ENCODE measurements at places on chromosomes 7 and 10.

DNA sequence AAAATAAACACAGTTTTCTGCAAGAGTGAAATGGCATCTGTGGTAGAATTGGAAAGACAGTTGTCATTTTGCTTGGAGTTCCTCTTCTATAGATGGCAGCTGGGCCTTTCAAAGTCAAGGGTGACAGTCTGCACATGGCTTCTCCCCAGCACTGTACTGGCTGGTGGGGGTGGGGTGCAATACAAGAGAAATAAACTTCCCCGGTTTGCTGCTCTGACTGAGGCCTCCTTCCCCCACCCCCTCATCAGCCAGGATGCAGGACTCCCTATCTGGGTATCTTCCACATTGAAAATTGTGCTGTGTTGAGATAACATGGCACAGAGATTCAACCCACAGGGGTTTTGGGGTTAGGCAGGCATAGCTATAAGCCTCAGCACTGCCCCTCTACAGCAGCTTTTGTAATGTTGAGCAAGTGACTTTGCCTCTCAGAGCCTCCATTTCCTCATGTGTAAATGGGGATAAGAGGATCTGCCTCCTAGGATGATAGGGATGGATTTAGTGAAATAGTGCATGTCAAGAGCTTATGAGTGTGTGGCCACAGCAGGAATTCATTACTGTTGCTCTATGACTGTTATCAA is 85.8 kb upstream of the WDR11 start:
- DNase-seq, result no peak

- DNase-seq, result no peak
Observed at GRCh38 chr7:30968294-30968693, 4.5 kb downstream of the GHRHR start.

- no peak for DNase-seq
Observed at GRCh38 chr7:157429680-157430224, 92.9 kb downstream of the DNAJB6 start.

GRCh38 chr10:104516986-104517385 is 124.1 kb upstream of the SORCS3 start:
- DNase-seq, result no peak

- DNase-seq, result no peak
Observed at GRCh38 chr10:28276384-28276783, 26.5 kb downstream of the MPP7 start.

GRCh38 chr10:49023752-49024151 is 84.1 kb upstream of the LRRC18 start:
- DNase-seq, result no peak

DNA sequence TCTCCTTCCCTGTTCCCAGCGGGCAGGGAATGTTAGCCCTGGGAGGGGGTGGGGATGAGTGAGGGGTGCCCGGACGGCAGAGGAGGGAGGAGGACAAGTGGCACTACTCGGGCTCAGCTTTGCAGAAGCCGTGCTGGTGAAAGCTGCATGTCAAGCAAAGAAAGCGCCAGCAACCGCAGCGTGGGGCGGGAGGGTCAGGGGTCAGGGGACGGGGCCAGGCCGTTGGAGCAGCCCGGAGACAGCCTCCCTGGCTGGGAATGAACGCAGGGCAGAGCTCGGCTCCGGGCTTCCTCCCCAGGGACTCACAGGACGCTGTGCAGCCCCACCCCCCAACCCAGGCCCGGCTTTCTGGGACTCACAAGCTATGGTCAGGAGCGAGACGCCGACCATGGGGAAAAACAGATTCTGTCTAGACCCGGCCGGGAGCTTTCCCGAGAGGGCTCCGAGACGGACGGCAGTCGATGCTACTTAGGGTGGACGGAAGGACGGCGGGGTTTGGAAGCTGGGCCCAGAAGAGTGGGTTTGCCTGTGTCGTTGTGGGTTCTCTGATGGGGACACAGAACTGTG is 113.4 kb downstream of the VIPR2 start:
- no peak for DNase-seq

DNA sequence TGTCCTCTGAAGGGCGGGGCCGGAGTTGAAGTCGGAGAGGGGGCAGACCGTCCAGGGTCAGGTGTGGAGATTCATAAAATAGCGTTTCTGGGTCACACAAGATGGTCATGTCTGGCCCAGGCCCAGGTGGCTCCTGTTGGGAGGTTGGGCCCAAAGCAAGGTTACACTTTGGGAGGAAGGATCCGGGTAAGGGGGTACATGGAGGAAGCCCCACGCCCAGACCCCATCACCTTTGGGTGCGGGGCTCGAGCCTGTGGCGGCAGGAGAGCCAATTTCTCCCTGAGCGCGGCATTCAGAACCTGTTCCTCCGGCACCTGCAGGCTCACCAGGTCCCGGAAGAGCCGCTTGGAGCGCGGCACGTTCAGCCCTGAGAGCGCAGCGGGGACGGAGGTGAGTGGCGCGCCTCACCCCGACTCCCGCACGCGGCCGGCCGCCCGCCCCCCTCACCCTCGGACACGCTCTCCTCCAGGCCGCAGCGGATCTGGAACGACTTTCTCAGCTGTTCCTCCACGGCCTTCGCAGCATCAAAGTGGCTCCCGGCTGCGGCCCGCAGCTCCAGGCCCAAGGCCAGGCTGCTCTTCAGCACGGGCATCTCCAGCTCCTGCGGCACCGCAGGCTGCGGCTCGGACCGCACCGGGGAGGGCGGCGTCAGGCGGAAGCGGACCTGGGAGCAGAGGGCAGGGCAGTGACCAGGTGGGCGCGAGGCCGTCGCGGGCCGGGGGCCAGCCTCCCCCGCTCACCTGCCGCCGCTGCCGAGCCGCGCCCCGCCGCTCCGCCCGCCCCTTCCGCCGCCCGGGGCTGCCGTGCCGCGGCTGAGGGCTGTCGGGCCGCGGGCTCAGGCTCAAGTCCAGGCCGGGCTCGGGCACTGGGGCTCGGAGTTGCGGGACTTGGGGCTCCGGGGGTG is 644 bp downstream of the PPP1R35 start:
- peak; percentile 45 for DNase-seq

GRCh38 chr10:83023662-83024061 is 1115.6 kb upstream of the GHITM start:
- no peak for DNase-seq

DNA sequence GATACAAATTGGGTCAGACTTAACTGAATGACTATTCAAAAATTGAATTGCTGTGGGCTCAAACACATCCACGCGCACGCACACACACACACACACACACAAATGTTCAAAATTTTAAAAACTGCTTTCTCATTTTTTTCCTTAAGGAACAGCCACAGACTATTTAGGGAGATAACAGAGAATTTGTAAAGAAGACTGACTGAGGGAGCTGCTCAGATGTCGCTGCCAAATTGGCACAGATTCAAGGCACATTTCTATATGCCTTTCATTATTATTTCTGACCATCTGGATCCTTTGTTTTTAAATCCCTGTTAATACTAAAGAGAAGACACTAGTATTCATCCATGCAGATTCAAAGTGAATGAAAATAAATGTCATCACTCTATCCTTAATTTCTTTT is 154.8 kb downstream of the DGKB start:
- no peak for DNase-seq

DNA sequence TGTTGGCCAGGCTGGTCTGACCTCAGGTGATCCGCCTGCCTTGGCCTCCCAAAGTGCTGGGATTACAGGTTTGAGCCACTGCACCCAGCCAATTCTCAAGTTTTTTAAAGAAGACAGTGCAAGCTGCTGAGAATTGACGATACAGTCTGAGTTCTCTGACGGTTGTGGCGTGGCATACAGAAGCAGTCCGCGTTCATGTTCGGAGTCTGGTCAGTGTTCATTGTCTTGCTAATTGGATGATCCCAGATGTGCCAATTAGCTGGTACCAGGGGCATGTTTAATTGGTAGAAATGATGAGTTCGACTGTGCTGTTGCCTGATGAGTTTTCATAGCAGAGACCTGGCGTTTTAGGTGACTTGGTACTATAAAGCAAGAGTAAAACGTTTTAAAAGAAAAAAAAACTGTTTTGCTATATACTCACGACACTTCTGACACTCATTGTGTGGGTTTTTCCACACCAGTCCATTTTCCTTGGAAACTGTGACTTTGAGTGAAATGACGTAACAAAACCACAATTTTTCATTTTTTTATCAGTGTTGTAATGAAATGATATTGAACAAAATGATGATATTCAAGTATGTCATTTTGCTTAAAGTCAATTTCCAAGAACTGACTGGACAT is 32.3 kb downstream of the CAMK1D start:
- DNase-seq, result no peak

DNA sequence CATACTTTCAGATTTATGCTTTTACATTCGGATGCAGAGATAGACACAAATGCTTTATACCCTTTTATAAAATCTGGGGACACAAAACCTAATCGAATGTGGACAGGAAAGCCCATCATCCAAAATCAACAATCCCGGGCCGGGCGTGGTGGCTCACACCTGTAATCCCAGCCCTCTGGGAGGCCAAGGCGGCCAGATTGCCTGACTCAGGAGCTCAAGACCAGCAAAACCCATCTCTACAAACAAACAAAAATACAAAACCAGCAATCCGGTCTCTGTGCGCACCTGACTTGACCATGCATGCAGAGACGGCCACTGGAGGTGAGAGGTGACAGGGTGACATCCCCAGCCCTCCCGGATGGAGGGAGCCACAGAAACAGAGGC is 13.5 kb downstream of the COBL start:
- DNase-seq, result no peak

All from CD4-positive, alpha-beta T cell treated with Interferon gamma for 1 hour (primary cell).